ENCODE measurements at places on chromosomes 3 and 15.
A peak's percentile ranks its signal among the peaks of the same experiment; 100 is the strongest.

DNA sequence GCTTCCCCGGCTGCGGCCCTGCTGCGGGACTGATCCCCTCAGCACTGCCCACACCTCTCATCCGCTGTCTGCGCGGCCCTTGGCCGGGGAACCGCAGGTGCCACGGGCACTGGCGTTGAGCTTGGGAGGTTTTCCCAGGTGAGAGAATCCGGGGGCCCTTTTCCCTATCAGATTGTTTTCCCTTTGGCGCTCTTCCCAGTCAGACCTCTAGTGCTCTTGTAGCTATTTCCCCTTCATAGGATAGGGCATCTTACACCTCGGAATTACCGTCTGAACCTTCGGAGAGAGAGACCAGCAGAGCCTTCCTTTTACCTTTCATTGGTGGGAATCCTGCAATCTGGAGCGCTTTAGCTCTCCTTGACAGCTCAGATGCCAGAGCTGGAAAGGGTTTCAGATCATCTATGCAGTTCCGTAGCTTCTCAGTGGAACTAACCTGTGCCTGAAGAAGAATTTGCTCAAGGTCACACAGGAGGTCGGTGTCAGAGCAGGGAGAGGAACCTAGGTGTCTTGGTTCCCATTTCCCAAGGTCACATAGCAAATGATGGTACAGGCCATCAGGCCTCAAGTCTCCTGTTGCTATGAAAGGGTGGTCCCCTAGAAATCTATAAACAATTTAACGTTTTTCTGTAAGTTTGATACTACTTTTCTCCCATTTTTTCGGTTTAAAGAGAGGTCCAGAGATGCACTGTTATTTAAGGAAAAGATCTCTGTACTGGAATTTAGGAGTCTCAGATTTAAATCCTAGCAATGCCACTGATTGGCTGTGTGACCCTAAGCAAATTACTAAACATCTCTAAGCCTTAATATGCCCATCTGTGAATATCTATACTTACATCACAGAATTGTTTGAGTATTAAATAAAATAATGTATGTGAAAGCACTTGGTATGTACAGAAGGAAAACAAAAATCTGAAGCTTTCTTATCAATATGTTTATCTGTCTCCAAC, 916 bp downstream of the IDH3A start:
- no peak for DNase-seq

DNA sequence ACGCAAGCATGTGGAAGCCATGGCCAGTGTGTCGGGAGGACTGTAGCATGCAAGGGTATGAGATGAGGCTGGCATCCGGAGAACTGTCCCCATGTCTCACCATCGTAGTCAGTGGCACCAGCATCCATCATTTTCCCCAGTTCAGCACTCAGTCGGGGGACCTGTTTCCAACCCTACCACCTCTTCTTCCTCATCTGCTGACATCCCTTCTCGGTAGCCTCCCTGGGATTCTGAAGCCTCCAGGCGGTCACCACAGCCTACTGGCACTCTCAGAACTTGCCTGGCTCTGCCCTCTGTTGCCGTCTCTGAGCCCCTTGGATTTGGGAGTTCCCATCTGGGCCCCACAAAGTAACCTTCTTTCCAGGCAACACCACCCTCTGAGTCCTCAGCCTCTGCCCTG, 131.1 kb upstream of the ABHD17C start:
- DNase-seq, result no peak

- no peak for DNase-seq
These were observed 921.0 kb upstream of the ROBO1 start for GRCh38 chr3:80688814-80689213.

DNA sequence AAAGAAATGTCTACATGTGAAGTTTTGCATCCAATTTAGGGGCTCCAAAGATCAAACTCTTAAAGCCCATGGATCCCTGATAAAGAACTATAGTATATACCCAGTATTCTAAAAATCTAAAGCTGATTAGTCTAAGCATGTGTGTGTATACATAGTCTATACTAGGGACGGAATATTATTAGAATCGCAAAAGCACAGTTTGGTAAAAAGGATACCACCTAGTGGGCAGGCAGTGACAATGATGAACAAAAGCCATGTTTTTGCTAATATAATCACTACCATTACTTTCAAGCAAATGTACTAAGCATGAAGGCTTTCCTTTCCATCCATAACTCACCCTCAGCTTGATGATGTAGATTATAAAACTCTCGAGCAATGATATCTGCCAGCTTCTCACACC, 16.5 kb downstream of the POLQ start:
- DNase-seq, result no peak

- DNase-seq, result no peak
These were observed 459.9 kb downstream of the MAGI1 start for GRCh38 chr3:65578861-65579260.

GRCh38 chr3:49519296-49519695, 35.0 kb upstream of the BSN start:
- DNase-seq, result no peak

- DNase-seq, result no peak
These were observed 29.3 kb upstream of the SLC24A5 start for GRCh38 chr15:48091522-48091921.

DNA sequence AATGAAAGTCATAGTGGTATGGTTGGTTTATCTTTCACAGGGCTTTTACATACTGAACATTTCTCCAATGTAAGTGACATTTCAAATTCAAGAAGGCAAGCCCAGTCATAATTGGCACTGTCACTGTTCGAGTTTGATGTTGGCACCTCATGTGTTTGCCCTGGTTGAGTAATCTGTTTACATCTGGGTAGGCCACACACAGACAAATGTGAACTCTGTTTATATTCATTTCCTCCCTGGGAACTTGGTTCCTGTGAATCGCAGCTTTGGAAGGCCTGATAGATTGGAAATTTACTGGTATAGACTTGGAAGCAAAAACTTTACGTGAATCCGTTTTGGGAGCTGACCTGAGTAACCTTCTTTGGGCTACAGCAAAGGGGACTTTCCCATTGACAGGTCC, 395.2 kb upstream of the AZI2 start:
- no peak for DNase-seq

- no peak for DNase-seq
These were observed 46.1 kb downstream of the AMOTL2 start for GRCh38 chr3:134328147-134328591.

DNA sequence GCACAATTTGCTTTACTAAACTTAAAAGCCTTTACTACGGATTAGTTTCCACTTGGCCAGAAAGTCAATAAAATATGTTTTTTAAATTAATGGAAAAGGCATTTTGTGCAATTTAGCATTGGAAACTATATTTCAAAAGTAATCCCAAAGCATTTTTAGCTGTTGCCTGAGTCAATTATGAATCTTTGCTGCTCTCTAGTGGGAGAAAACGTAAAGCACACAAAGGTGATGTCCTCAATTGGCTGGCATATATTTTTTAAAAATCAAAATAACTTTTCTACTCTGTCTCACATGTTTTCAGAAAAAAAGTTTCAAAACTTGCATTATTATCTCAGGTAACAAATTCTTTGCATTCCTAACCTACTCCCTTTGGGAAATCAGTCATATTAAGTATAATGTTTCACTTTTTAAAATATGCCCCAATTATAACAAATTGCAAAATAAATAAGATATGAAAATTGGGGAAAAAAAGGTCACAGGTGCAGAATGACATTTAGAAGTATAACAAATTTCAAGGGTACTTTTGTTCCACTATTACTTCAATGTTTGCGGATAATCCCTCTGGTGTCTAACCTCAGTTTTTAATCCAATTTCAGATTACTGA, 47.2 kb upstream of the TEX55 start:
- peak; percentile 56 for DNase-seq

DNA sequence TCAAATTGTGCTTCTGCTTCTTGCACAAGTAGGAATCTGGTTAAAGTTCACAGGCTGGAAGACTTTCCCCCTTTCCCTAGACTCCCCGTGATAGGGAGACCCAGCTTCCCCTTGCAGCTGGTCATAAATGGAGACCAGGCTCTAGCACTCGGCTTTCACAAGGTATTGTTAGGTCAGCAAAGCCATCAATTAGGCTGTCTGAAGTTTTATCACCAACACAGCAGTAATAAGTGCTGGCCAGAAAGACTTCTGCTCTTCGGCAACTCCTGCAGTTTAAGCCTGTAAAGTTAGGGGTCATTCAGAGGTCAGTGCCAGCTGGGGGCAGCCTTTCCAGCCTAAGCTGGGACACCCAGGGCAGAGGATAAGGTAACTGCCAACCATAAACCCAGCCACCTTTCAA, 203.4 kb downstream of the MEIS2 start:
- no peak for DNase-seq

DNA sequence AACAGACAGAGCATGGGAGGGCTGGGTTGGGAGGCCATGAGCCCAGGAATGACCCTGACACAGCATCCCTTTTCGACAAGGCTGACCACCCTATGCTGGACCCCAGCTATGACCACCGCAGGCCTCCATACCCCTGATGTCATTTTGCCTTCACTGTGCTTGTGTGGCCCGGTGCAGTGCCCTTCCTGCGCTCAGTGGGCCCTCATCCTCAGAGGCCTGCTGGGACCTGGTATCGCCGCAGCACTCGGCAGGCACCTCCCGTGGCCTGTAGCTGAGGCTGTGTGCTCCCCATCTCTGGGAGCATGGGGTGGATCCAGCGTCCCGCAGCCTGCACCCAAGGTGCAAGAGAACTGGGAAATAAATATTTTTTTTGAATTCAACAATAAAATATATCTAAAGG, 73.1 kb upstream of the MEF2A start:
- no peak for DNase-seq

- no peak for DNase-seq
These were observed 415.8 kb upstream of the SEMA6D start for GRCh38 chr15:47301481-47301880.

- DNase-seq, result no peak
These were observed 450.7 kb upstream of the SEMA6D start for GRCh38 chr15:47266566-47266965.

DNA sequence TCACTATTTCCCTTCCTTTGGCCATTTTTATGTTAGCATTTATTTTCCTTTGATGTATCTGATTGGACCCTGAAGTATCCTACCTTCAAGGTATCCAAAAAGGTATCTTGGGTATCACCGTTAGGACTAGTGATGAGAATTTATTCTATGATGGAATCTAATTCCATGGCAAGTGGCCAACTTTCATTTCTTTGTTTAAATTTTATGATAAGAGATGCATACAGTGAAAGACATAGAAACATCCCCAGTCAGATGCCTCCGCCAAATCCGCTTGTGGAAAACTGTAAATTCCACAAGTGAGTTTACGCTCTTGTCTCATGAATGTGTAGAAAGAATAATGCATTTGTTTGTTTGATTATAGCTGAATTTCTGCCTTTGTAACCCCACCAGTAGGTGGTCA, 153.7 kb upstream of the NR2F2 start:
- no peak for DNase-seq

GRCh38 chr3:105518806-105519418, 152.2 kb downstream of the ALCAM start:
- DNase-seq, result peak; percentile 76

- DNase-seq, result no peak
These were observed 175.9 kb downstream of the VGLL3 start for GRCh38 chr3:86814918-86815655.

DNA sequence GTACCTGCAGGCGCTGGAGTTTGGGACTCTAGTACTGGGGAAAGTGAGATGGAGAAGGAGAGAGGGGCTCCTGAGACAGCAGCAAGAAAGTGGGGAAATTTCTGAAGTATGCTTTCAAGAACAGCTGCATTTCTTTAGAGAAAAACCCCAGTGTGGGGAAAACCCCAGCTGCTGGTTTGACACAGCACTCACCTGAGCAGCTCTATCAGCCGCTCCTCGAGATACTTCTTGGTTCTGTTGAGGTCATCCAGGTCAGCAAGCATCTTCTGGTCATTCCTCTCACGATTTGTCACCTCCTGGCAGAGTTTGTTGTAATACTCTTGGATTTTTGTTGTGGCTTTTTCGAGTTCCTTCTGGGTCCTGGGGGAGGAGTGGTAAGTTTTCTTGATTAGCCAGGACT, 18.8 kb downstream of the CXCR6 start:
- peak; percentile 46 for DNase-seq

GRCh38 chr15:30044377-30044776, 38.4 kb upstream of the GOLGA8J start:
- no peak for DNase-seq

- no peak for DNase-seq
These were observed 29.8 kb upstream of the PLAAT1 start for GRCh38 chr3:193211173-193211572.

- DNase-seq, result no peak
These were observed 17.3 kb downstream of the HDAC11 start for GRCh38 chr3:13497386-13497785.

DNA sequence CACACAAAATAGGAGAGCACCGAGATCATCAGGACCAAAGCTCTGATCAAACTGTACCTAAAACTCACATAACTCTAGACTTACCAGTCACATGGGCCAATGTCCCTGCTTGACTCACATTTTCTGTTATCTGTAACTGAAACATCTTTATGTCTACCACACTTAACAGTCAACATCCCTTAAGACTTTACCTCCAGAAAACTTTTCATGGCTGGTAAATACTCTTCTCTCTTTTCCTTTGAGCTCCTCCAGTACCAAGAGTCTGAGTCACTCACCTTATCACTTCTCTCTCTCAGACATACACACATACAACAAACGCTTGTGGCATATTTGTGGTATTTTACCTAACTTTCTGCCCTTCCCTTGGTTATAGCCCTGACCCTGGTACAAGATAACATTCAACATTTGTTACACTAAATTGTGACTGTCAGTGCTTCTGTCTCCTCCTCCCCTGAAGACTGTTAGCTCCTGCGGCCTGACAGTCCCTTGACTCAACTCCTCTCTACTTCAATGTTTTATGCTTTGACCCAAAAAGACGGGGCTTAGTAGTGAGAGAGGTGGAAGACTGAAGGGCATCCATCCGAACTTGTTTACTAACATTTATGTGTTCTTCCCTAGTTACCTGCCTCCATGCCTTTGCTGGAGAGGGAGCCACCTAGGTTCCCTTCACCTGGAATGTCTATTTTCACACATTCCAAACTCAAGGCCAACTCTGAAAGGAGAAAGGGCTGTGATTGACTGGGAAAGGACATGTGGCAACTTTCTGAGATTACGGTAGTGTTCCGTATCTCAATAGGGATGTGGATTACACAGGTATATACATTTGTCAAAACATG, 3.7 kb upstream of the EFHB start:
- no peak for DNase-seq

DNA sequence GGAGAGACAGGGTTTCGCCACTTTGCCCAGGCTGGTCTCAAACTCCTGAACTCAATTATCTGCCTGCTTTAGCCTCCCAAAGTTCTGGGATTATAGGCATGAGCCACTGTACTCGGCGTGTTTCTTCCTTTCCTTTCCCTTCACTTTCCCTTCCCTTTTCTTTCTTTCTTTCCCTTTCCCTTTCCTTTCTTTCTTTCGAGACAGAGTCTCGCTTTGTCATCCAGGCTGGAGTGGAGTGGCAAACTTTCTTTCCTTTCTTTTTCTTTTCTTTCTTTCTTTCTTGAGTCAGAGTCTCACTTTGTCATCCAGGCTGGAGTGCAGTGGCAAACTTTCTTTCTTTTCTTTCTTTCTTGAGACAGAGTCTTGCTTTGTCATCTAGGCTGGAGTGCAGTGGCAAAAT, 17.4 kb upstream of the LDHAL6B start:
- no peak for DNase-seq

DNA sequence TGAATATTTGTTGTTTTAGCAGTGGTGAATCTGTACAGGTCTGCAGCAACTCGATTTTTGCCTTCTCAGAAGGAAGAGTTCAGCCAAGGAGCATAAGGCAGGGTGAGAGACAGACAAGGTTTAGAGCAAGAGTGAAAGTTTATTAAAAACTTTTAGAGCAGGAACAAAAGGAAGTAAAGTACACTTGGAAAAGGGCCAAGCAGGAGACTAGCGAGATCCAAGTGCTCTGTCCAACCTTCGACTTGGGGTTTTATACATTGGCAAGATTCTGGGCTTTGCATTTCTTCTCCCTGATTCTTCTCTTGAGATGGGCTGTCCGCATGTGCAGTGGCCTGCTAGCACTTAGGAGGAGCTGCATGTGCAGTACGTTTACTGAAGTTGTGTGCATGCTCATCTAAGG, 46.7 kb upstream of the AADACL2 start:
- DNase-seq, result no peak

All from CD4-positive, alpha-beta T cell treated with Interleukin-2 at 100 ng/mL for 4 hours (primary cell).